ENCODE measurements at places on chromosomes 7 and 10.

GRCh38 chr7:155848691-155849669 is 36.7 kb upstream of the SHH start:
- no peak for DNase-seq

DNA sequence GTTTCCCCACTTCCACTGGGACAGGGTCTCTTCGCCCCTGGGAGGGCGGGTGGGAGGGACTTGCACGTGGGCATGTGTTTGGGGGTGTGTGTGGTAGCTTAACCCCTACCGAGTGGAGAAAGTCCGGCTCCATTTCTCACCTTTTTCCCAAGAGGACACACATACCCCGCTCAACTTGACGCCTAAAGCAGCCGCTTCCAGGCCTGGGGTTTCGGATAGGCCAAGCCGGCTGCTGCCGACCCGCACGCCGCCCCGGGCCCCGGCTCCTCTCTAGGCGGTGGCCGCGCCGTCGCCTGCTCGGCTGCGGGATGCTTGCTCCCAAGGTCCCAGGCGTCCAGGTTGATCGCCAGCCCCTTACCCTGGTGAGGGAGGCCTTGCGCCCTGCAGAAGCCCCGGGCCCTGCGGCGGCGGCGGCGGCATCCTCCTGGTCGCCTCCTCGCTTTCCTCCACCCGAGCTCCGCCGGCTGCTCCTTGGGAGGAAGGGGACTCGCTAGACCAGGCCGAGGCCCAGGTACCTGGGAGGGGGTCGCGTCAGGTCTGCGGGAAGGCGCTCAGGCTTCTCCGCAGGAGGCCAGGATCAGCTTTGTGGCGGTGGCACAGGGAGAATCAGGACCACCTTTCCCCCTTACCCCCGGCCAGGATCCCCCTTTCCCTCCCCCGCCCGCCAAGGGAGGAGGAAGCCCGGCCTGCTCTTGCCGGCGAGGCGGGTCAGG is 3.2 kb upstream of the GATA3 start:
- peak; percentile 72 for DNase-seq

GRCh38 chr10:6114805-6115341 is 26.0 kb downstream of the RBM17 start:
- DNase-seq: no peak

GRCh38 chr7:33973231-33974015 is 68.1 kb downstream of the BMPER start:
- DNase-seq: no peak

- no peak for DNase-seq
Observed at GRCh38 chr7:99409806-99410205, 1.0 kb downstream of the BUD31 start.

GRCh38 chr7:26709210-26709990 is 155.0 kb downstream of the SKAP2 start:
- no peak for DNase-seq

DNA sequence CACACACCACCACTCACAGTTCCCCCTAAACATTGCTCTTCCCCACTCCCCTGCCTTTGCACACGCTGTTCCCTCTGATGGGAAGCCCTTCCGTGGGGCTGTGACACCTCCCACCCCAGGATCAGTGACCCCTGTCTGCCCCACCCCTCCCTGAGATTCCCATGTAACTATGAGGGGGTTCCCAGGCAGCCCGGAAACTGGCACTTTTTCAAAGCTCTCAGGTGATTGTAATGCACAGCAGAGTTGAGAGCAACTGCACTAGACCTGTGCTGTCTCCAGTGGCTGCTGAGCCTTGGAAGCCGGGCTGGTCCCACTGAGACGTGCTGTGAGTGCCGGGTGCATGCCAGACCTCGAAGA is 29.8 kb downstream of the GPRIN2 start:
- no peak for DNase-seq
